ENCODE measurements at places on chromosomes 2 and 18.

DNA sequence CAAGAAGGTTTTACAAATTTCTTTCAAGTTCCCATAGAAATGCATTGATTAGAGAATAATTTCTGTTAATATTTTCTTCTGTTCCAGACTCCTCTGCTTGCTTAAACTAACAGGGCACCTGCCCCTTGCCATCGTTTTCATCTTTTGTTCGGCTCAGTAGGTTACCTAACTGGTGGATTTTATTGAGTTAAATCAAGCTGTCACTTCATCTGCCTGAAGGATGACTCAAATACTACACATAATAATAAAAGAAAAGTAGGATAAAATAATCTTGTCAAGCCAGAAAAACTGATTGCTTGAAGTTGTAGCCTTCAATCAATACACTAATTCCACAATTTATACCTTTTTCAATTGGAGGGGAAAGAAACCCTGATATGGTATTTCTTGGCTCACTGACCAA is 234.0 kb downstream of the NR4A2 start:
- no peak for DNase-seq

DNA sequence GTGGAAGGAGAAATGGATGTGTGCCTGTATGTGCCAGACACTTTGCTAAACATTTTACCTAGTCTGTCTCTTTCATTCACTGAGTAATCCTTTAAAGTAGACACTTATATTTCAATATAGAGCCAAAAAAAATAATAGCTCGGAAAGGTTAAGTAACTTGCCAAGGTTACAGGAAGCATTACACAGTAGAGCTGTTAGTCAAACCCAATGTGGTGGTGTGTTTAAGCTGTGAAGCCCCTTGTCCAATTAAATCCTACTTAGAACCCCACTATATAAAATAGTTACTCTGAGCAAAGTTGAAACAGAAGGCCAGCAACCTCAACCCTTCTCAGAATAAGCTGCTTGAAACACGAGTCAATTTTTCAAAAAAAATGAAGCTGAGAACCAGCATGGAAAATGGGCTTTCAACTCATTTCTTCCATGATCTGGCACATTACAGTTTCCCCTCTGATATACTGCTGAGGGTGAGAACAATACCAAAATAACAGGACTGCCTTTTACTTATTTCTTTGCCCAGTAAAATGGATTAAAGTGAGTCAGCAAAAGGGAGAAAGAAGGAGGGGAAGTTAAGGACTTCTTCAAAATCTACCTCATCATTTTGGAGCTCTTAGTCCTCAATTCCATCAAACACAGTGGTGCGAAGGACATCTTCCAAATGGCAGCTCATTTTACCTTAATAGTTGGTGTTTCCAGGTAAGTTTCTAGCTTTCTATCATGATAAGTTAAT is 7.9 kb downstream of the RDH14 start:
- DNase-seq = no peak

- no peak for DNase-seq
Measured at GRCh38 chr18:55220523-55220922, 261.3 kb upstream of the CCDC68 start.

GRCh38 chr2:82275599-82275998 is 1971.0 kb upstream of the LRRTM1 start:
- no peak for DNase-seq

DNA sequence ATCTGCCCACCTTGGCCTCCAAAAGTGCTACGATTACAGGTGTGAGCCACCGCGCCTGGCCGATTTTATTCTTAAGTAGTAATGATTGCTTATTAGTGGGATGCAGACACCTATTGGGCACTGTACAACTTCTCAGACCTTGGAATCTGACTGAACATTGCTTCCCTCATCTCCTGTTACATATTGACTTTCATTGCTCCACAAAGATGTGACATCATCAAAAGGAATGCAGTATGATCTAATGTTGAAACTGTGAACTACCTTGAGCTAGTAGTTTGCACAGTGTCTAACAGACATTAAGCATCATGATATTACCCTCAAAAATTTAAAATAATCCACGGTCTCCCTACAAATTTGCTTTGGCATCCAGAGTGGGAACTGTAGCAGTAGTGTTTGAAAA is 109.8 kb upstream of the SIX2 start:
- DNase-seq = peak; percentile 84

- no peak for DNase-seq
Measured at GRCh38 chr2:46922606-46923005, 7.0 kb upstream of the MCFD2 start.

GRCh38 chr18:27483276-27483675 is 298.2 kb upstream of the CHST9 start:
- DNase-seq = no peak

GRCh38 chr2:27445155-27445554 is 3.0 kb downstream of the KRTCAP3 start:
- no peak for DNase-seq

GRCh38 chr18:47151439-47151838 is 1.1 kb upstream of the HDHD2 start:
- peak; percentile 3 for DNase-seq

DNA sequence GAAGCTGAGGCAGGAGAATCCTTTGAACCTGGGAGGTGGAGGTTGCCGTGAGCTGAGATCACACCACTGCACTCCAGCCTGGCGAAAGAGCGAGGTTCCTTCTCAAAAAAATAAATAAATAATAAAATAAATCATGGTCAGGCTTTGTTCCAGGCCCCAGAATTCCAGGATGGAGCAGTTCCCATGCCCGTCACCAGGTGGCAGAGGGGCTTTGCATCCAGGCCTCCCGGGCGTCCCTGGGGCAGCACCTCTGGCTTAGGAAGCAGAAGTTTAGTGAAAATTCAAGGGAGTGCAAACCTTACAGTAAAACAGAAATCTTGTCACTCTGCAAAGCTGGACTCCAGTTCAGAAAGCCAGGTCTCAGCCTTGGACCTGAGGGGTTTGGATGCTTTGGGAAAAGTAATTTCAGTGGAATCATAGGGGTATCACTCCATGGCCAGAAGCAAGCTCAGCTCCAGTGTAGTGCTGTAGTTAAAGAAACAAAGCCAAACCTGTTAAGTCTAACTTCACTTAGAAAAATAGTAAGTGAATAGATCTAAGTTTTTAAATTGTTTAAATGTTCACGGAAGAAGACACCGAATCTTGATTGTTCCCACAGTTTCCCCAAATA is 512.7 kb downstream of the CMPK2 start:
- no peak for DNase-seq

GRCh38 chr2:178994264-178994663 is 55.7 kb downstream of the CCDC141 start:
- no peak for DNase-seq

- DNase-seq = no peak
Measured at GRCh38 chr18:76805221-76805620, 17.1 kb upstream of the ZNF236 start.

GRCh38 chr2:101961338-101962191 is 30.2 kb upstream of the IL1R2 start:
- DNase-seq = no peak

DNA sequence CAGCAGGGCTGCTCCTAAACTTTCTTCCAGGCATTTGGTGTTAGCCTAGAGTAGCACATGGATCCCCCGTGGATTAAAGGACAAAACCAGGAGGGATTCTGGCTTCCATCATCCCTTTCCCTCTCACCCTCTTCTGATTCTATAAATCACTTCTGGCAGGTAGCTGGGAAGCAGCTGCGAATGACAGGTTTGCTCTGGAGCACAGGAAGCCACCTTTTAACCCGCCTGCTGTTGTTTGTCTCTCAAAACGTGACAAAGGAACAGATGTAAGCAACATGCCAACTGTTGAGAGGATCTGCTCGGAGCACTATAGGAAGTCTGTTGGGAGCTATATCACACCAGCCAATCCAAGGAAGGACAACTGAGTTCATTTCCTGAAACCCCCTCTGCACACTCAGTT is 101.9 kb downstream of the ACTR2 start:
- DNase-seq = no peak

DNA sequence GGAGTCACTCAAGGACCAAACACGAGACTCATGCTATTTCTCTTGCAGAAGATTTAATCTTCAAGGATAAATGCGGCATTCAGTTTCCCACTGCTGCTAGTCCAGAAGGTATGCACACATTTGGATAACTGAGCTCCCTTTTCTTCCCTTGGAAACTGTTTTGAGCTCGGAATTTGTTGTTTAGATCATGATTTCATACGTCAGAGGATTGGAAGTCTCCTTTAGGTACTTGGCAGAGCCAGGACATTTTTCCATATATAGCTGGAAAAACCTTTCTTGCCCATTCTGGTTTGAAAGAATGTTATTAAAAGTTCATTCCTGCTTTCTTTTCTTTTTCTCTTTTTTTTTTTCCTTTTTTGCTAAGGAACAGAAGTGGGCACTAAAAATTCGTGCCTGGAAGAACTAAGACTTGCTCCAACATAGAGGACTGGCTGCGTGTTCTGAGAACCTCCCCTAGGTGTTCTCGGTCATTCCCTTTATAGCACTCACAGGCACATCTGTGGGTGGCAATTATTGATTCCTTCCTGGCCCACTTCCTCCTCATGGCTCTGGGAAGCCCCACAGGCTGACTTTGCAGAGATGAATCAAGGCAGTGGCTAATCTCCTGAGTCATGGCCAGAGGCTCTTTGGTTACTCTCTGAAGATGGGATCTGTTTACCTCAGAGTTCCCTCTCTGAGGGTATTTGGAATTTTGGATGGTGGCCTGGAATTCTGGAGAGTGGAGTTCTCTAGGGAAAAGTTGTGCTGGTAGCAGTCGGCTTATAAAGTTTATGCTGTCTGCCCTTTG is 104.8 kb downstream of the PLCL1 start:
- peak; percentile 44 for DNase-seq

DNA sequence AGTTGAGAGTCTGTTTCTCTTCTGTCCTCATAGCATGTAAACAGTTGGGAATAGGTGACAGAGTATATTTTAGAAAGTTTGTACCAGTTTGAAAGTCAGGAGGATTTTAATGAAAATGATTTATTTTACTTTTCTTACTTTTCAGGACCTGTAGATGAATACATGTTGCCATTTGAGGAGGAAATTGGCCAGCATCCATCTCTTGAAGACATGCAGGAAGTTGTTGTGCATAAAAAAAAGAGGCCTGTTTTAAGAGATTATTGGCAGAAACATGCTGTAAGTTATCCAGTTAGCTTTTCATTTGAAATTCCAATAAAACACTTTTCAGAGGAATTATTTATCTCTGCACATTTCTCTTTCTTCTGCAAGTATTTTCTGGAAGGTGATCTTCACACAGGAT is 81.1 kb downstream of the ACVR2A start:
- no peak for DNase-seq

GRCh38 chr18:3855966-3856365 is 406.0 kb downstream of the TGIF1 start:
- no peak for DNase-seq

GRCh38 chr2:218202266-218202665 is 14.7 kb upstream of the ARPC2 start:
- no peak for DNase-seq

DNA sequence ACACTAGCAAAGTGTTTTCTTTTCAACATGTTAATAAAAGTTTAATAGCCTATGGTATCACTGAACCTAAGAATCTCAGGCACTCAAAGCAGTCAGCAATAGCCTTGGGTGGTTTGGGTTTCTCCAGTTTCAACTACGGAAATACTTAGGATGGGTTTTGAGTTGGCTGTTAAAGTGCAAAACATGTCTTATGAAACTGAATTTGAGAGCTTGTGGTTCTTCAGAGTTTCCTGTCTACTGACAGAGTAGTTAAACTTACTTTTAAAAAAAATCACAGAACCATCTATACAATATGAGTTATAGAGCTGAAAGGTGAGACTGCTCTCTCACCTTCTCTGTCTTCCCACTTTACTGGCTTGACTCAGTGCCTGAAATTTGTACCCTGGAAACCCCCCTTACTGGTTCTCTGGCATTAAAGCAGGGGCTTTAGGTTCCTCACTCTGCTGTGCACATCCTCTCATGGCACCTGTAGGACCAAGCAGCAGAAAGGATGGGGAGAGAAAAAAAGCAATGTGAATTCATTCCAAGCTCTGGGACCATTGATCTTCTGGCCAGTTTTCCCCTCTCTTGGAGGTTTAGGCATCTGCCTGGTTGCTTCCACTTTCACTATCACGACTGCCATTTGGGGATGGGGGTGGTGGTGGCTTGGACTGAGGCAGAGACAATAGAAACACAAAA is 18.1 kb downstream of the CCDC141 start:
- DNase-seq = peak; percentile 8

- no peak for DNase-seq
Measured at GRCh38 chr2:117128461-117128860, 686.0 kb upstream of the DDX18 start.

- DNase-seq = no peak
Measured at GRCh38 chr2:705971-706511, 28.8 kb upstream of the TMEM18 start.

- no peak for DNase-seq
Measured at GRCh38 chr2:19425419-19425818, 67.0 kb upstream of the OSR1 start.

DNA sequence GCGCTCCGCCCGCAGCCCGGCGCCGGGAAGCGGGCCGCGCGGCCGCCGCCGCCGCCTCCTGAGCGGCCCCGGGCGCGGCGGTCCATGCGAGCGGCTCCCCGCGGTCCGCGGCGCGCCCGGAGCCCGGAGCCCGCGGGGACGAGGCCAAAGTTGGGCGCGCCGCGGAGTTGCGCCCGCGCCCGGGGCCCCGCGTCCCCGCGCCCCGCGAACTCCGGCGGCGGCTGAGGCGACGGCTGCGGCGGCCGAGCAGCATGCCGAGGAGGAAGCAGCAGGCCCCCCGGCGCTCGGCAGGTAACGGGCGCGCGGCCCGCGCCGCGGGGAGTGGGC is 992 bp downstream of the TSHZ1 start:
- no peak for DNase-seq

DNA sequence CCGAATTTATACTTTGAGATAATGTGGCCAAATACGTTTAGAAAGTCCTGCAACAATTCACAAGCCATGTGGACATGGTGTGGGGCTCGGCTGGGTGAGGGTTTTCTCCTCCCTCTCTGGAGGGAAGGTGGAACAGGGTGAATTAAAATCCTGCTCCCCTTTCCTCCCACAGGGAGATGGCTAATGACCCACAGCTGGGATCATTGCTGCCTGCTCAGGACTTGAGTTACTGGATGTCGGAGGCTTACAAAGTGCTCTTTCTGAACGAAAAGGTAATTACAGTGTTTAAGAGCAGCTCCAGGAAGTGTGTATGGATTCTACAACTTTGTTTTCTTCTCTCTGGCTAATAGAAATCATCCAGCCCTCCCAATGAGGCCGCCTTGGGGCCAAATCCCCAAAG is 97.9 kb upstream of the ALKAL2 start:
- DNase-seq = no peak

GRCh38 chr2:41859615-41860514 is 188.0 kb upstream of the PKDCC start:
- peak; percentile 22 for DNase-seq

All from NCI-H226 (cell line).